ENCODE measurements at places on chromosomes 5 and 9.
A peak's percentile ranks its signal among the peaks of the same experiment; 100 is the strongest.

GRCh38 chr5:141050622-141051520 lies at the start of gene PCDHB1:
Gene PCDHB1 (plus strand): TSS chr5:141051374. CDS start chr5:141051471, 97 bp downstream.
- DNase-seq, result no peak

DNA sequence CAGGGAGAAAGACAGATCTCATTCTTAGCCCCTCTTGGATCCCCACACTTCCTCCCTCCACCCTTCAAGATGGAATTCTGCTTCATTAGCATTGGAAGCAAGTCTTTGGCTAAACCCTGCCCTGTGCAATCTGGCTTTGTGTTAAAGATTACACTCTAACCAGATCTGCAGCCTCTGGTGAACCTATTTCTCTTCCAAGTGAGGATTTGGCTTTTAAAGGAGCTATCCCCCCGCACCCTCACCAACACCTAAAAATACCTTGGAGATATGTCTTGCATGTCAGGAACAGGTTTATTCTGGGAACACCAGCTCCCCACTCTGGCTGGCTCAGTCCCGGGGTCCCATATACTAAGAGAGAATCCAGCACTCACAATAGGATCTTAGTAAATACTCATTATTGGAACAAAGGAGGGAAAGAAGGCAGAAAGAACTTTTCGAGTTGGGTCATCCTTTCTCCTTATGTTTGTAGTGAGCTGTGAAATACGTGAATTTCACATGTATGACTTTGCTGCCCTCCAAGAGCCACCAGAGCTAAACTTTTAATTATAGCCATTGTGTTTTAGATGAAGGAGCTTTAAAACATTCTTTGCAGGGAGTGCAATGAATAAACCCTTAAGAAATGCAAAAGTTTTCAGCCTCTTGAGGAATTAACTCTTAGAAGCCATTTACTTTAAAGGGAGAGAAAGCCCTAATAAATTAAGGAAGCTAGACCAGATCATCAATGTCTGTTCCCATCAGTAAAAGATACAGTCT lies 53.7 kb upstream of the HRH2 start:
- no peak for DNase-seq

GRCh38 chr5:44388321-44389089 lies 715 bp downstream of the FGF10 start:
- no peak for DNase-seq

DNA sequence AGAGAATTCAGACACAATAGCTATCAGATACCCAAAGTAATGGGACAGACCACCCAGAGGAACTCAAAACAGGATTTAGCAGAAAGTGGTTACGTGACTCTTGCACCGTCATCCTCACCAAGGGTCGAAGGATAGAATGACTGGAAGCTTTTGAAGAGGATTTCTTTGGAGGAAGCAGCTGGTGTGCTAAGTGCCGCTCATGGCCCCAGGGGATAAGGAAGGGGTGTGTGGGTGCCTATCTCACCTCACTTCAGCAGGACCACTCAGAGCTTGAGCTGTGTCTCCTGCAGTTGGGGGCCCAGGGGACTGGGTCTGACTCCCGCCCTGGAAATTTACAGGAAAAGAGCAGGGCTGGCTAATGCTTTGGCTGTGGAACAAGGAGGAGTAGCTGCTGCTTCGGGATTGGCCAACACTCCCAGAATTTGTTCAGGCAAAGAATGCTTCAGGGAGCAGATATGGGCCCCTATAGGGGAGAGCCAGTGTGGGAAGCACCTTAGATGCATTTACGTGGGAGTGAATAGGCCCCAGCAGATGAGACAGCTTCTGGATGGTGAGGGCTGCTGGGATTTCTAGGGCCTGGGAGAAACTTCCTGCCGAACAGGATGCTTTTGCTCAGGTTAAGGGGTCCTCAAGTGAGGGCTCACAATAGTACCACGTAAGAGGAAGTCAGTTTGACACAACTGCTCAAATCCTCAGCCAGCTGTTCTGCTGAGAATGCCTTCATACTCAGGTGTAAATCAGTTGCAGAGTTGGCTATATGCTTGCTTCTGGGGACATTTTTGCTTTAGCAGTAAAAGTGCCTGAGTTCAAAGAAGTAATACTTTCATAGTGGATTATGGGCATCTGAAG lies 29.1 kb upstream of the TOMM5 start:
- DNase-seq, result no peak

DNA sequence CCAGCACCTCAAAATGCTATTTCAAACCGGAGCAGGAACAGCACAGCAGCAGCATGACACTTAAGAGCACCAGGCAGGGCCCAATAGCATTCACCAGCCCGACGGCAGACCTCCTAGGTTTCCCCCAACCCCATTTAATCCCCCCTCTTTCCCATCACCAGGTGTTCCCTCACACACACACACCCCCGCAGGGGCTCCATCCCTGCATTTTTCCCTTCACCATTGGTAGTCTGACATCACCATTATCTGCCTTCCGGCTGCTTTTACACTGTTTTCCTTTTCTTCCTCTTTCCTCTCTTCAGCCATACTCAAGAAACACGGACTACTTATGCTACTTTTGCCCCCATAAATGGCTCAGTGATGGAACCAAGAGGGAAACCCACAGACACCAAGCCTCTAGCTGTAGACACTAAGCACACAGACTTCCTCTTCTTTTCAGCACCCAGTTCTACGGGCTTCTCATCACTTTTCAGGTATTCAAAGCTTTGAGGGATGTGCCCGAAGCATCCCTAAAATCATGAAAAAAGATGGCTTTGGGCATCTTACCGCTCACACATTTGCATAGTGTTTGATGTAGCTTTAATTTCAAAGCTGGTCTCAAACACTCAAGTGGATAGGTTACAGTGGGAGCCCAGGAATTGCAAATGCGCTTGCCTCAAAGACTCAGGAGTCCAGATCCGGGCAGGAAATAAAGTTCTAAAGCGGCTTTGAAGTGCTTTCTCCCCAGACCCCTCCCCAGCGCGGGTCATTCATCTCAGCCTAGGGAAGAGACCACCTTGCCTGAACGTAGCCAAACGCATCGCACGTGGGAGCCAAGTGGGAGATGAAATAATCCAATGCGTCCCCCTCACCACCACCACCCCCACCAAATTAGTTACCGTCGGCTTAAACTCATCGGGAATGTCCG lies 141.5 kb downstream of the TSSK1B start:
- no peak for DNase-seq

- DNase-seq, result no peak
Observed at GRCh38 chr9:4822057-4822456, 29.3 kb downstream of the RCL1 start.

- DNase-seq, result no peak
Observed at GRCh38 chr5:152424501-152424900, 19.4 kb upstream of the NMUR2 start.

GRCh38 chr5:38193015-38193581 lies 65.3 kb upstream of the EGFLAM start:
- peak; percentile 6 for DNase-seq

DNA sequence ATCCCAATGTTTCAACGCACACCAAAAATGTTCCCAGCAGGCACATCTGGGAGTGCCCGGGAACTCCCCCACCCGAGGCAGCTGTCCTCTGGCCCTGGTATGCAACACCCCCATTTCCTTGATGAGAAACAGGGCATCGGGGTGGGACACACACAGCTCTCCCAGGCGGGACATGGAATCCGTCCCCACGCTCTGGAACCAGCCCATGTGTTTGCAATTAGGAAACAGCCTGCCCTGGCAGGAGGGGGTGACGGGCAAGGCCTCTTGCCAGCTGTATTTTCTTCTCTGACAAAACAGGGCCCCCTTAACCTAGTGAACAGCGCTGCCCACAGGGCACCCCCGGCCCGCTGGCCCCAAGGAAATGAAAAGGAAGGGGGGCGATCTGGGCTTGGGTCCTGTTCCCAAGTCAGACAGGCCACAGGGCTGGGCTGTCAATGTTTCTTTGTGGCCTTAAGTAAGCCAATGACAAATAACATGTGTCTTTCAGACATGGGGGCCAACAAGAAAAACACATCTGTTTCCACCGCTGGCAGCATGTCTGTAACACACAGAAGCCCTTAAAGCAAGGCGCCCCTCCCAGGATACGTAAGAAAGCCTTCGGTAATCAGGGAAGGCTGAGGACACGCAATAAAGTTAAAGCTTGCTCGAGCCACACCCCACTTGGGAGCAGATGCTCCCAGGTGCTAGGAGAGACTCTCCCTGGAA lies 125.3 kb downstream of the ROR2 start:
- DNase-seq, result no peak

- DNase-seq, result no peak
Observed at GRCh38 chr9:113631871-113632665, 168.5 kb downstream of the RGS3 start.
